ENCODE measurements at places on chromosomes 6 and 20. TPM values are rescaled to one million over a fixed set of nuclear protein-coding genes. Genes with fewer than 3 reads are reported as not detected.

Gene SIRPG
- total RNA-seq = 0.19 TPM

Gene AHCY
- total RNA-seq = 64.1 TPM

Gene RAET1E
- total RNA-seq = 0.41 TPM

Gene MTHFD1L
- total RNA-seq = 18.2 TPM

Gene MDFI
- 10.3 TPM for total RNA-seq

Gene TPX2
- 2.5 TPM for total RNA-seq

Gene SLPI
- 6.3 TPM for total RNA-seq

Gene CGAS
- total RNA-seq = 1.9 TPM

Gene SERPINB1
- 28.9 TPM for total RNA-seq

DNA sequence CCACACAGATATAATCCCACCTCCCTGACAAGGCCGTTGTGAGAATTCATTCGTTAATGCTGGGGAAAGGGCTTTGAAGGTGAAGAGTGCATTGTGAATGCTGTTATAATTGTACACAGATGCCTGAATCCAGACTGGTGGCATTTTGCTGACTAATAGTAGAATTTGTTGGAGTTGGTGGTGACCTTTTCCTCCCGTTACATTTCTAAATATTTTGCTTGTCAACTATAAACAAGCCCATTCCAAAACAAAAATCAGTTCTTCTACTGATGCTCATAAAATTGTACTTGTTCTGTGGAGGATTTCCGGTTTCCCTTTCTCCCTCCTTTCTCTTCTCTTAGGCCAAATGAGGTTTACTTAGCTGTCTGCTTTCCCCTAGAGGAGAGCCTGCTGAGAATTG is 253.1 kb upstream of the SUPT3H start:
- DNase-seq = no peak

GRCh38 chr6:132179955-132180354 is 221.3 kb downstream of the MOXD1 start:
- DNase-seq = no peak

- no peak for DNase-seq
Observed at GRCh38 chr6:148325316-148326068, 17.1 kb upstream of the SASH1 start.

DNA sequence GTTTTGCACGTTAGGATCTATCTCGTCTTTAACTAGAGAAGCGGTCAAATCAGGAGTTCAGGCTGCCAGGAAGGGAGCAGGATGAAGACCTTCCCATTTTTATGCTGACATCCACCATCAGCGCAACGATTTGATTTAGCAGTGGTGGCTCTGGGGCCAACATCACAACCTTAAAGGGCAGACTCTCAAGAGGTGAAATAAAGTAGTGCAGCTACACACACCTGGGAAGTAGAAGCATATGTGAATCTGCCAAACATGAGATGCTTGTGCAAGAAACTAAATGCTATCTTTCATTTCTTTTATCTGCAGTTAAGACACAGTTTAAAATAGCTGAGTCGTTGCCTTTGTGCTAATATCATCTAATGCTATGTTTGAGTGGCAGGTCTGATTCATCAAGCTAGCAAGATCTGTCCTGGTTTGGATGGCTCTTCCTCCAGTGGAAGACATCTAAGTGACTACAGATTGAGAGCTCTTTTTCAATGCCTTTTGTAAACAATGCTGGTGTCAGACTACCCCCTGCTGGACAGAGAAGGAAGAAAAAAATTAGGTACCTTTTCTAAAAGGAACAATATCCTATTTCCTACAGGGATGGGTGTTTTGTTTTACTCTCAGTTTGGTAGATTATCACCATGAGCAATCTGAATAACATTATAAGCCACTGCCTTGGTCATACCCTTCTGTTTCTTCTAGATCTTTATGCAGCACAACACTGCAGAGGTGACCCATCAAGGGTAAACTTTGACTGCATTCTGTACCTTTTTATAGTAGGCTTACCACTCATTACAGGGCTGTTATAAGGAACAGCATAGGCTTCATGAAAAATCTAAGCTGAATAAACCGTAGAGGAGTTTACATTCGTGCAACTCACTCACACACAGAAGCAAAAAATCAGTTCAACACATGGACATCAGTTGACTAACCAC is 171.6 kb upstream of the FBXL4 start:
- DNase-seq = no peak

GRCh38 chr6:159902620-159903019 is 11.8 kb downstream of the MAS1 start:
- DNase-seq = no peak

GRCh38 chr6:128882991-128883611 is at the start of gene LAMA2:
Gene LAMA2, plus strand, starts transcription at chr6:128883138. Its CDS starts 108 bp downstream, at chr6:128883246.
- DNase-seq = peak; percentile 96

- no peak for DNase-seq
Observed at GRCh38 chr6:34476921-34477320, 11.0 kb downstream of the PACSIN1 start.

DNA sequence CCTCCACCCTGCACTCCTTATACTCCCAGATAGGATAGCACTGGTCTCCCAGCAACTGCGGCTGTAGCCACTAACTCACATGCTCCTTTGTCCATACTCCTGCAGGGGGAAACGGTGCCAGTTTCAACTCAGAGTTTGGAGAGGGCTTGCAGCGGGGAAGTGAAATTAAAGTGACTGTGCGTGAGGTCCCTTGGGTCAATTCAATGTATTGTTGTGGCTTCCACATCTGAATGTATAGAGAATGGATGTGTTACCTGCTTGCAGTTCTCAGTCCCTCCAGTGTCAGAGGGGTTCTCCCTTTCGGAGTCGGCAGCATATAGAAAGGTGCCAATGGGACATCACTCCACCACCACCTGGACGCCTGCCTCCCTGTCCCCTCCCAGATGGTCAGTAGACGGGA is 93.6 kb upstream of the CNKSR3 start:
- DNase-seq = no peak

- DNase-seq = no peak
Observed at GRCh38 chr20:60313614-60314013, 355.4 kb downstream of the CDH26 start.

DNA sequence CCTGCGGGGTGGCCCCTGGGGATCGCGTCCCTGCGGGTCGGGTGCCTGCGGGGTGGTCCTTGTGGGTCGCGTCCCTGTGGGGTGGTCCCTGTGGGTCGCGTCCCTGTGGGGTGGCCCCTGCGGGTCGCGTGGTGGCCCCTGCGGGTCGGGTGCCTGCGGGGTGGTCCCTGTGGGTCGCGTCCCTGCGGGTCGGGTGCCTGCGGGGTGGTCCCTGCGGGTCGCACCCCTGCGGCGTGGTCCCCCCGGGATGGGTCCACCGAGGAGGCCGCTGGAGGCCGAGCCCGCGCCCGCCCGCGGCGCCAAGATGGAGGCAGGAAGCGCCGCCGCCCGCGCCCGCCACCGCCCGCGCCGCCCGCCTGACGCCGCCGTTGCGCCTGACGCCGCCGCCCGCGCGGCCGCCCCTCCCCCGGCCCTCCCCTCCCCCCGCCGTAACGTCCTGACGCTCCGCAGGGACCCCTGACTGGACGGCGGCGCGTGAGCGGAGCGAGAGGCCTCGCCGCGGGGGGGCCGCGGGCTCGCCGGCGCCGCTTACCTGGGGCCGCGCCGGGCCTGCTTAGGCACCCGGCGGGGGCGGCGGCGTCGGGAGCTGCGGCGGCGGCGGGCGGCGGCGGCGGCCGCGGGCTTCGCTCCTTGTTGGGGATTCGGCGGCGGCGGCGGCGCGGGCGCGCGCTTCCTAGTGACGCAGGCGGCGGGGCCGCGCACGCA is at the start of gene GMEB2:
Gene GMEB2 (minus strand): TSS at position 678 of the 705 bp plus-strand sequence. CDS start 7,704 bp downstream, outside the sequence.
- peak; percentile 91 for DNase-seq

DNA sequence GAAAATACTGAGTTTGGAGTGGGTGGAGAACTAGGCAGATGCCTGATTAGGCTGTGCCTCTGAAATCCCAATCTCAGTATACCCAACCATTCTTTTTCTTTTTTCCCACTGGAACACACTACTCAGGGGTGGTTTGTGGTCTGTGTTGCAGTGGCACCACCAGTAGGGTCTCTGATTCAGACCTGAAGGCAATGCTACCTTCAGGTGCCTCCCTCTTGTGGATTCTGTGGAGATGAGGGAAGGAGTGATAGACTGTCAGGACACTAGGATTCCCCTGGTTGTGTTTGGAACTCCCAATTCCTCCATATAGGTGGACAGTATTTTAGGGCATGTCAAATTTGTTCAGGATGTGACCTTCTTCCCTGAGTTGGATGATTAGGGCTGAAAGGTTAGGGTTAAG is 47.4 kb upstream of the SYNCRIP start:
- DNase-seq = no peak

GRCh38 chr20:63908008-63908682 is 13.2 kb downstream of the DNAJC5 start:
- DNase-seq = no peak

- DNase-seq = no peak
Observed at GRCh38 chr6:91087908-91088307, 501.0 kb upstream of the MAP3K7 start.

- DNase-seq = no peak
Observed at GRCh38 chr20:18638768-18639167, 50.9 kb downstream of the DTD1 start.

DNA sequence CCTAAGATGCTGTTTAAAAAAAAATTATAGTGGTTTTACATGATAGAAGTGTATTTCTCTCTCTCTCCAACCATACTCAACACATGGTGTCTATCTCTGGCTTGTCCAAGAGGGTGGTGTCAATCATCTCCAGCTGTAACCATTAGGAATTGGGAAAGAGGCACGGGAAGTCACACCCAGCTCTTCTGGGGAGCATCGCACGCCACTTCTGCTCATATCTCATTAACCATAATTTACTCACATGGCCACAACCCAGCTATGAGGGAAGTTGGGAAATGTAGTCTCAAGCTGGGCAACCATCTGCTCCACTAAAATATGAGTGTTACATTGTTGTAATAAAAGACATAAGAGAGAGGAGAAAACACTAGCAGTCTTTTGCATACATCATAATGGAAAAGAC is 30.4 kb upstream of the TSHZ2 start:
- DNase-seq = no peak

GRCh38 chr6:135624402-135625295 is 127.1 kb upstream of the AHI1 start:
- DNase-seq = no peak

GRCh38 chr6:27136978-27137814 is 110.3 kb upstream of the PRSS16 start:
- DNase-seq = no peak

GRCh38 chr20:58297394-58297793 is 12.1 kb upstream of the RAB22A start:
- DNase-seq = no peak

DNA sequence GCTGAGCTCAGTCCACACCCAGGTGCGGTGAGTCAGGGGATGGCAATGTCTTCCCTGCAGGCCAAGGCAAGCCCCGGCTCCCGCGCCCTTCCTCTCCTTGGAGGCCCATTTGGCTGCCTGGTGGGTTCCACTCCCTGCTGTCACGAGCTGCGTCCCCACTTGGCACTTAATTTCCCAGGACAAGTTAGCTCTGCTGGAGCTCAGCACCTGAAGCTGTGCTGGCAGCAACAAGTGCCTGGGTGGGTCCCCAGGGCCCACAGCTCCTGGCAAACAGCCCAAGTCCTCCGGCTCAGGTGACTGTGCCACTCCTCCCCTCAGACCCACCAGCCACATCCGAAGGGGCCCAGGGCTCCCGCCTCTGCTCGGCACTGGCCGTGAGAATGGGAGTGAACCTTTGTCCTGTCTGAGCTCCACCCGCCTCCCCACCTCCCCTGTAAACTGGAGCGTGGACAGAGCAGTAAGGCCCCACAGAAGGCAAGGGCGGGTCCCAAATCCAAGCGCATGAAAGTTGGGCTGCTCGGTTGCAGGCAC is 16.9 kb downstream of the LAMA5 start:
- peak; percentile 11 for DNase-seq

GRCh38 chr6:164296411-164296810 is 881.9 kb downstream of the QKI start:
- no peak for DNase-seq

DNA sequence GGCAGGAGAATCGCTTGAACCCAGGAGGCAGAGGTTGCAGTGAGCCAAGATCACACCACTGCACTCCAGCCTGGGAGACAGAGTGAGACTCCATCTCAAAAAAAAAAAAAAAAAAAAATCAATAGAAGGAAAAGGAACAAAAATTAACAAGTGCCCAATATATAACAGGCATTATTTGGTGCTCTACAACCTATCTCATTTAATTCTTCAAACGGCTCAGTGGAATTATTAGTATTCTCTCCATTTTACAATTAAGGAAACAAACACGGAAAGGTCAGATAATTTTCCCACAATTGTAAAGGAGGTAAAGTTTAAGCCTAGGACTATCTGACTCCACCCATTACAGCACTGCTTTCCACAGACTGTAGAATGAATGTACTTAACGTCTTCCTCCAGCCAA is 19.8 kb downstream of the CCNC start:
- DNase-seq = no peak

DNA sequence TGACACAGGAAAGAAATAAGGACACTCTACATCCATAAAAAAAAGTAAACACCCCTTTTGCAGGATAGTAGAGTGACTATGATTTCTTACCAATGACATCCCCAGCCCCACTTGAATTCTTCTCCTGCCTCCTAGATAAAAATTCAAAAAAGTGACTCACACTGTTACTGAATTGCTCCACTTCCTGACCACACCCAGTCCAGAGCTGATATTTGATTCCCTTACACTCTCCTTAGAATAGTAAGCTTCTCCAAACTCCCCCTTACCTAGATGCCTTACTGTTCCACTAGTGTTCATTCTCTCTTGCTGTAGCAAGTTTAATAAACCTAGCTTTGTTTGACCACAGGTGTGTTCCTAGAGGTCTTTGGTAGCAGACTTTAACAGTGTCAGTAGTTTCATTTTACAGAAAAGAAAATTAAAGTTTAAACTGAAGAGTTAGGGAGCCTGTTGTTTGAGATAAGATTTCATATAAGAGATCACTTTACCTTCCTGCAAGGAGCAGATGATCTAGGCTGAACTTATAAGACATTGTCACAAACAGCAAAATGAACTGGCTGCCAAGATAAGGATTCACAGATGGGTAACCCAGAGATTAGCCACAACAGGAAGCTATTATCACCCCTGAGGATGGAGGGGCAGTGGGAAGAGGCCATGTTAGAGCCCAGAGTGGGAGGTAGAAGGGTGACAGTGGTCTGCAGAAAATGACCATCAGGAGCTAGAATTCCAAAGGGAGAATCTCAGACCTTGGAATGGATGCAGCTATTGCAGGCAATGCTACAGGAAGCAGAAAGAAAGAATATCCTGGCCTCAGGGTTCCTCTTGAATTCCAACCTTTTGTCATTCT is 28.4 kb upstream of the BTN3A2 start:
- DNase-seq = no peak

- DNase-seq = no peak
Observed at GRCh38 chr6:132525866-132526265, 12.2 kb upstream of the TAAR9 start.
